ENCODE measurements at places on chromosomes 4 and X. TPM values are rescaled to one million over a fixed set of nuclear protein-coding genes. Genes with fewer than 3 reads are reported as not detected.

The WNK3 gene
- 0.05 TPM for total RNA-seq

- DNase-seq = no peak
These were observed 2.1 kb upstream of the ETDC start for GRCh38 chrX:135307171-135307570.

- DNase-seq = no peak
These were observed 78.1 kb downstream of the SRPX start for GRCh38 chrX:38142610-38143009.

DNA sequence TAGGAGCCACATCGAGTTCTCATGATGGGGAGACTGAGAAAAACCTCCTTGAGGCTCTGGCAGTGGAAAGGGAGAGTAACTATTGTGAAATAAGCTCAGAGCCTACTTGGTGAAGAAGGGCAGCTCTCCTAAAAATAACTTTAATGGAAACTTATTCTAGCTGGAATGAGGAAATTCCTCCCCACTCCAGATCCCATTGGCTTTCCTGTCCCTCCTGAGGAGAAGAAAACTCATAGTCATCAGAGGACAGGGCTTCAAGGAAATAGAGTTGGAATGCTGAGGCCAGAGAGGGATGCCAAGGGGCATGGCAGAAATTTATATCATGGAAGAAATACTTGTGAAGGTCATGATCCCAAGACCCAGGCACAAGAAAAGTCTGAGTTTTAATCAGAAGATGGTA, 70.7 kb upstream of the TAPT1 start:
- no peak for DNase-seq

DNA sequence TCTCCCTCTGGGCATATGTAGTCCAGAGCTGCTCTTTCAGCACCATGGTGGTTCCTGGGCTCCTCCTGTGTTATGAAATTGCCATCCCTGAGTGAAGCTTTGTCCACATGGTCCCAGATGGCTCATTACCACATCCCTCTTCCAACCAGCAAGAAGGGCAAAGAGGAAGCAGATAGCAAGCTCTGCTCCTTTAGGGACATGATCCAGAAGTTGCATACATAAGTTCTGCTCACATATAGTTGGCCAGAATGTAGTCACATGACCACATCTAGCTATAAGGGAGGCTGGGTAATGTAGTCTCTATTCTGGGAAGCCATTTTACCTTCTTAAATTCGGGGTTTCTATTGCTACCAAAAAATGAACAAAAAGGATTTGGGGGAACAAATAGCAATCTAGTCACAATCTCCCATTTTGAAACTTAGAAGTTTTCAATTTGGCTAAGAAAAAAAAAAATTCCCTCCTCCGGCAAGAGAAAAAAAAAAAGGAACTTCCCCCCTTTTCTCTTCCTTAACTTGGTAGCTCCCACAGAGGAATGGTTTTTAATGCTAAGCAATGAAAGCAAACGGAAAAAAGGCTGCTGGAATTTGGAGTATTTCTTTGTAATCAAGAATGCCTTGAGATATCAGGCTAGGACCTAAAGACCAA, 88.2 kb upstream of the USP9X start:
- DNase-seq = no peak

DNA sequence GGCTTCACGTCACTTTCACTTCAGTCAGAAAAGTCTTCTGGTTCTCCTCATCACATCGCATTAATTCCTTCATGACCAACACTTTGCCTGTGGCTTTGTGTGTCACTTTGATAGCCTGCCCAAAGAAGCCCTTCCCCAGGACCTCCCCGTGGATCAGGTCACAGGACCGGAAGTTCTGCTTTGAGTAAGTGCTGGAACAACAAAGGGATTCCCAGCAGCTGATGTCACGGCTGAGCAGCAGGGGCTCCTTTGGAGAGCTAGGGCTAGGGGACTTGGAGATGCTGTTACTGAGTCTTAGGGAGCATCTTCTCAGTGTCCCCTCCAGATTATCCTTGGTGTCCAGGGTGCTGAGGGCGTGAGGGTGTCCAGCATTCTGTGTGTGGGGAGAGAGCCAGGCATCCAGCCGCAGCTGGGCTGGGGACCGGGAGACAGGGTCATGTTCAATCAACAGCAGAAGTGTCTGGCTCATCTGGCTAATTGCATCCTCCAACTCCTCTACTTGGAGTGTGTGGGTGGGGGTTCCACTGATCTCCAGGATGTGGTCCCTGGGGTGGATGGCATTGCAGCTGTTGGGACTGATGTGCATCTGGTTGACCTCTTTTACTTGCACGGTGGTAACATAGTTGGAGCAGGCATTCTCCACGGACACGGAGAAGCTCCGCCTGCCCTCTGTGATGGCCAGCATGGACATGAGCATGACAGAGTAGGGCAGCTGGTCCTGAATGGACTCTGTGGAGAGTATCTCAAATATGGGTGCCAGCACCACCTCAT, 39.2 kb upstream of the ARHGAP6 start:
- DNase-seq = no peak
